ENCODE measurements at places on chromosomes 1 and 21.

GRCh38 chr1:226915672-226915995 is 24.5 kb upstream of the COQ8A start:
- DNase-seq, result no peak

GRCh38 chr1:78068681-78069283 is 23.0 kb downstream of the GIPC2 start:
- no peak for DNase-seq

GRCh38 chr1:110436635-110437034 is 14.3 kb upstream of the PROK1 start:
- DNase-seq, result no peak

- DNase-seq, result no peak
These were observed 655 bp downstream of the COL6A1 start for GRCh38 chr21:45982092-45982757.

DNA sequence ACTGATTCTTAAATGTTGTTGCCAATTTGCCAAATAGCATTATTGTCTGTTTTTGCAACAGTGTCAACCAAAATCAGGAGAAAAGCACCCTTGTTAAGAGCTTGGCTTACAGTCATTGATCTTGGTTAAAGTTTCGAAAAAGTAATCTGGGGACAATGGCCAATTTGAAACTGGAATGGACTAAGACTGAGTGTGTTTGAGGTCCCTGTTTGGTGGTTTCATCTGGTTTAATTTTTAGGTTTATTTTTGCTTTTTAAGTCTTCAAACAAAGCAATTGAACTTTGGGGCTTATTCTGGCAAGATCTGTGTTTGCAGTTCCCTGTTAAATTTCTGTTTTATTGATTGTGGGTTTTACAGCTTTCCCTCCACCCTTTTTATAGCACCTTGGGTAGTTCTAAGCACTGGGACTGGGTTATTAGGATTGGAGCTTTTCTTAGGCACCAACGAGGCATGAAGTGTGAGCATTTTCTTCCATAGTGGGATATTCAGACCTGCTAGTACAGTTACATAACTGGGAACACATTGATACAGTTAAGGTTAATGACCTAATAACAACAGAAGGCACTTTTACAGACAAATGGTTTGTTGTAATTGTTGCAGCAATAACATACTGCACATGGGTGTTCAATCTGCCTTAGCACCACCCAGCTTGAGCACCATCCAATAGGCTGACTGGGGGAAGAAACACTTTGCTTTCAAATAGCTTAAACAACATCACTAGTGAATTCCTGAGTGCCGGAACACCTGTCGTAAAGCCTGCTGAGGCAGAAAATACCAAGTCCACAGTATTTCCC is 40.6 kb upstream of the MAP10 start:
- DNase-seq, result no peak

- no peak for DNase-seq
These were observed 562.2 kb downstream of the MATN1 start for GRCh38 chr1:30160999-30161689.

DNA sequence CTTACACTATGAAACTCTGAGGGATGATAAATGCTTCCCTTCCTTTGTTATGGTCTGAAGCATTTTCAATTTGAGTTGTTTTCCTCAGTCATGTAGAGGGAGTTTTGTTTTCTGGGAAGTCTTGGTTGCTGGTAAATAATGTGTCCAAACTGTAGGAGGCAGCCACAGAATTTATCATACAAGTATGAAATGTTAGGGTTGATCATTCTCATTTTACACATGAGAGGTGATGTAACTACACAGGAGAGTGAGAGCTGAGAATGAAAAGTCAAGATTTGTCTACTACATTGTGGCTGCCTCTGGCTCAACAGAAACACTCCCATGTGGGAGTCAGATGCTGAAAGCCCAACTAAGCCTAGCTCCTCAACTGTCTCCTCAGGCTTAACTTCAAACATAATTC is 182.5 kb upstream of the SGIP1 start:
- no peak for DNase-seq

DNA sequence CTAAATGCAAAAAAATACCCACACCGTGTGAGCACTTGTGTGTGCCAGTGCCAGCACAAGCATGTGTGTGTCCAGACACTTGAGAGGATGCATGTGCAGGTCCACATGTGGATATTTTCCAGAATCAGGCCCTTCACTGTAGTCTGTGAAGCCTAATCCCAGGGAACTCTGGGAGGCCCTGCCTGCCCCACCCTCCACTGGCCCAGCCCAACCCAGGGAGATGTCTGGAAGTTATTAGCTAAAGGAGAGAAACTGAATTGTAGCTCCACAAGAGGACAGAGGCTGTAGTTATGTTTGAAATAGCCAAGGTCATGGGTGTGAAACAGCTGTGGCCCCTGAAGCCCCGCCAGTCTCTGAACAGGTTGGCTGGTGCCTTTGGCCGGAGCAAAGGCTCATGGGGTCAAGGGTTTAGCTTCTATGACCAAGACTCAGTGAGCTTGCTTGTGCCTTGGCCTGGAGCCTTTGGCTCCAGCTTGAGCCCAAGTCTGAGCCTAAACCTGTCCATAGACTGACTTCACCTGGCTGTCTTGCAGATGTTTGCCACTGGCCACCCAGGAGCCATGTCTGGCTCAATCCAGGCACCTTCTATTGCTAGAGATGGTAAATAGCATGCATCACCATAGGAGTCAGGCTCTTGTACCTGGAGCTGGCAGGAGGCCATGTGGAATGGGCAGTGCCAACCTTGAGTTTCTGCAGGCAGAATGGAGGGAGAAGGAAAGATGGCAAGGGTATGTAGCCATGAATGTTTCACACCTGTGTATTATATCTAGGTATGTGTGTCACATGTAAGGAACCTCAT is 69.9 kb downstream of the TMEM53 start:
- DNase-seq, result no peak

DNA sequence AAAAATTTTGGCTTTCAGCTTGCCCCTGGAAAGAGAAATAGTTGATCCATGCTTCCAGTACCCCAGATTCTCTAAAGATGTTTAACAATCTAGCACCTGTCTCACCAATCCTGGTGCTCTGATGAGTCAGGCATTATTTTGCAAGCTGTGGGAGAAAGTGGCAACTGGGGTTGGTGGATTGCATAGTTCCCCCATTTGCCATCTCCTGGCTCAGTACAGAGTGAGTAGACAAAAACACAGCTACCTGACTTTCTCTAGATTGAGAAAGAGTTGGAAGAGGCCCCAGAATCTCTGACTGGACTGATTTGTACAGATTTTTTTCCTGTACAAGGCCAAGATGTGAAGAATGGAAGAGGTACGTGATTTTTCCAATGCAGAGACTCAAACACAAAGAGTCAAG is 75.1 kb upstream of the NEGR1 start:
- no peak for DNase-seq

Data from stimulated activated CD4-positive, alpha-beta T cell treated with anti-CD3 and anti-CD28 coated beads, Interleukin-2, amount 100 ng/mL, for 4 hours (primary cell).